Renal pelvis (tissue), 12 donors: ENCODE measurements at places on chromosomes 4 and X. TPM values are rescaled to one million over a fixed set of nuclear protein-coding genes. Genes with fewer than 3 reads are reported as not detected.

Gene SLC9B1
- polyA plus RNA-seq: 3.5 TPM

Gene MAGEB10
- polyA plus RNA-seq: not detected

Gene OPHN1
- 12.5 TPM for polyA plus RNA-seq

Gene PNMA6A
- polyA plus RNA-seq: 16.5 TPM

Gene TMEM31
- 1.5 TPM for polyA plus RNA-seq

Gene CHRDL1
- polyA plus RNA-seq: 10.9 TPM

Gene ZDHHC15
- 5.7 TPM for polyA plus RNA-seq

Gene PPP1R2C
- polyA plus RNA-seq: not detected

Gene GAGE12H
- not detected for polyA plus RNA-seq

Gene MID2
- polyA plus RNA-seq: 10.9 TPM

Gene CENPE
- polyA plus RNA-seq: 11.6 TPM

Gene PRSS12
- polyA plus RNA-seq: 8.9 TPM

Gene FAT1
- polyA plus RNA-seq: 305 TPM

Gene RAB9B
- 2.5 TPM for polyA plus RNA-seq

Gene ESX1
- polyA plus RNA-seq: not detected

DNA sequence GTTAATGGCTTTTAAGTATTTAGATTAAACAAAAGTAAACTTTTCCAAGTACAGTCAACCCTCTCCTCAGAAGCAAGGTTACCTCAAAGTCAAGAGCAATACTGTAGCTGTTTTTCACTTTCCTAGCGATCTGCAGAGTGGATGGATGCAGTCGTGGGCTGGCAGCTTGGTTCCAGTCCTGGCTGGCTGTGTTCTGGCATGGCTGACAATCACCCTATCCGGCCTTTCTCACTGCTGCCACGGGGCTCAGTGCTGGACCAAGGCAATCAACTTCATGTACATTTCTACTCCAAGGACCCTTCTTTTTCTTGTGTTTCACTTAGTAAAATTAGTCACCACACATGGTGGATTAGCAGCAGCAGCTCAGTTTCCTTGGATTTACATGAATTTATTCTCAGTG lies 208.3 kb downstream of the GABRB1 start:
- no peak for DNase-seq

DNA sequence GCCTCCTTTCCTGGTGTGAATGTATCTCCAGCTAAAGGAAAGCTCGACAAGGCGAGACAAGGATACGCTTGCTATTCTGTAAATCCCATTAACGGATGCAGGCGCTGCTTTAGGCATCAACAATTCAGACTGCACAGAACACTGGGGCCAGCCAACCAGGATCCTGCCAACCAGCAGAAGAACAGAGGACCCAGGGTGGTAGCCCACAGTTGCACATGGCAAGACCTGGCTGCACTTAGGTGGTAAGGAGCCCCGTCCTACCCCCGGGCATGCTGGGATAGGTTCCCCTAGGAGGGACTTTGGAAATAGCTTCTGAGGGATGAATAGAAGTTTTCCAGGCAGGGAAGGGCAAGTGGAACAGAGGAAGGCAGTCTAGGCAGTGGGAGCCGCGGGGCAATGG lies 20.7 kb downstream of the PSAPL1 start:
- no peak for DNase-seq

GRCh38 chr4:139902321-139903320 lies 237.0 kb downstream of the MGST2 start:
- DNase-seq: no peak

DNA sequence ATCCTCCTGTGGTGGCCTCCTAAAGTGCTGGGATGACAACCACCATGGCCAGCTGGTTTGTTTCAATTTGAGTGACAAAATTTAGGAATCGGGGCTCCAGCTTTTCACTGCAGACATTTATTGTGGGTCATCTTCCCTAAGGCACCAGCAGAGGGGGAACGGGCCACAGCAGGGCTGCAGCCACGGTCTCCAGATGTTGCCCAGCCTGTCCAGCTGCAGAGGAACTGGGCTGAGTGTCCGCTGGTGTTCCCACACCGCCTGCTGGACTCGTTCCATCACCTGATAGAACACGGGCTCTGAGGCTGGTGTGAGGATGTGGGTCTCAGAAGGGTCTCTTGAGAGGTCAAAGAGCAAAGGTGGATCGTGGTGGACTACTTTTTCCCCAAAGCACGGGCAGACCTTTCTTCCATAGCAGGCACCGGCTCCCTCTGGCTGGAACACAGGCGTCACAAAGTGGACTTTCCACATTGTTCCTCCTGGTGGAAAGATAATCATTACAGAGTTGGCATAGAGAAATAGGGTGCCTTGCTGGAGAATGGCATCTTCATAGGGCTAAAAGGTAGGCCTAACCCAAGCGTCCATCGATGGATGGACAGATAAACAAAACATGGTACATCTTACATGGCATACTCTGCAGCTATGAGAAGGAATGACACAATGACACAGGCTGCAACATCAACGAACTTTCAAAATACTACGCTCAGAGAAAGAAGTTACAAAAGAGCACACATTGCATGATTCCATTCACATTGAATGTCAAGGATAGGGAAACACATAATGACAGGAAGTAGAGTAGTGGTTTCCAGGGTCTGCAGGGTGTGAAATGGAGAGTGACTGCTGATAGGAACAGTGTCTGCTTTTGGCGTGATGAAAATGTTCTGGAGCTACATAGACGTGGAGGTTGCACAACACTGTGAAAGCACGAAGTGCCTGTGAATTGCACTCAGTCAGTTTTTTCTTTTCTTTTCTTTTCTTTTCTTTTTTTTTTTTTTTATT lies 5.9 kb upstream of the ARSD start:
- no peak for DNase-seq

DNA sequence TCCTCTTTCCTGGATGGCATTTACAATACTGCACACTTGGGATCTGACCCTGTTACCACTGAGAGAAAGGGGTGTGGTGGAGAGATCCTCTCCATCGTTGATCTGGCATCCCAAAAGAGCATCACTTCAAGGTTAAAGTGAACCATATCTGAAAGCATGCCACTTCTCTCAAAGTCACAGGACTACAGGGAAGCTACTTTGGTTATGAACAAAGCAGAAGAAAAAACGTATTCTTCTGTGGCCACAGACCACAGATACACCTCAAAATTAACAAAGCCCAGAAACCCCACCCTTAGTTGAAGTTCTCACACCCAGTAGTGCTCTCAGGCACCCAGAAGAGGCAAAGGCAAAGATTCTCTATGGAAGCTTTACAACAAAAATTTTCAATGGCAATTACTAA lies 108.3 kb downstream of the JADE1 start:
- no peak for DNase-seq

GRCh38 chrX:95956745-95957144 lies 727.9 kb upstream of the DIAPH2 start:
- DNase-seq: no peak

- DNase-seq: no peak
Observed at GRCh38 chr4:148052448-148052847, 320.6 kb downstream of the ARHGAP10 start.

DNA sequence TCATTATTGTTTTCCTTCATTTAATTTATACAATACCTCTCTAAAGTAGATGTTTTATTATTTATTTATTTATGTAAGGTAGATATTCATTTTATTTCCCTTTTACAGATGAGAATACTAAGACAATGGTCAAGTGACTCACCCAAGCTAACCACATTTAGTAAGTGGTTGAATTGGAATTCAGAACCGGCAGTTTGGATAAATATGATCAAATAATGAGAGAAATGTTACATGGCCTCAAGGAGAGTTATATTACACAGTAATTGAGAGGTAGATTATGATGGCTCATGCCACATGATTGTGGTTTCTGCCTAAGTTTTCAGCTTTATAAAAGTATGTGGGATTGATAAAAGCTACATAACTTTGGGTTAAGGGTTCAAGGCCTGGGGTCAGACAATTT lies 239.4 kb upstream of the BOD1L1 start:
- DNase-seq: no peak

DNA sequence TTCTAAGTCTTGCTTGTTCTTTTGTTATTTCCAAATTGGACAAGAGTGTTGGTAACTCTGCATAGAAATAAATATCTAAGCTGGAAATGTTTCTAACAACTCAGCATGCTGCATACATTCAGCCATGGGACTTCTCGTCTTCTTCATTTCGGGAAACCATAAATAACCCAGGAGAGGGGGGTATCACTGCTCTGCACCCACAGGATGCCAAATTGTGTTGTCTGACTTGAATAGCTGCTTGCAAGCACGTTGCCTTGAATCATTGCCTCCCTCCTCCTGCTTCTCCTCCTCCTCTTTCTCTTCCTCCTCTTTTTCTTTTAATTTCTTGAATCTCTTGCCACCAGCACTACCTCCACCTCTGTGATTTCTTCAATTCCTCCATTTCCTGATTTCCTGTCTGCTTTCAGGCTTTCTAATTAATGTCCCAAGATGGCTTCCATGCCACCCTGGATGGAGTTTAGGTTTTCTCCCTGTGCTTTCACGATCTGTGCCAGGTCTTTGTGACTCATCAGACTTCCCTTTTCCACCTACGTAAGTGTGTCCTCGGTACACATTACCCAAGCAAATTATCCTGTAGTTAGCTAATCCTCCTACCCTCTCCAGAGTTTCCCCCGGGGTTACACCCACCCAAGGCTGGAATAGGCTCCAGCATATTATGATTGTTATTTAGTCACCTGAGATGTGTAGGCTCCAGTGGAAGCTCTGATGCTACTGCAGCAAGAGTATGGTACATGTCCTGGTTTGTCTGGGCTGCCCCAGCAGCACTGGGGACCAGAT lies 122.6 kb upstream of the VCX3B start:
- DNase-seq: no peak

GRCh38 chrX:56726605-56727004 lies 2.4 kb upstream of the NBDY start:
- peak; percentile 35 for DNase-seq

GRCh38 chrX:69489625-69490024 lies 14.5 kb upstream of the NALF2 start:
- DNase-seq: no peak

GRCh38 chrX:44698357-44698756 lies 145.5 kb upstream of the DUSP21 start:
- no peak for DNase-seq

- DNase-seq: peak; percentile 54
Observed at GRCh38 chr4:125750828-125751466, 436.2 kb downstream of the FAT4 start.

DNA sequence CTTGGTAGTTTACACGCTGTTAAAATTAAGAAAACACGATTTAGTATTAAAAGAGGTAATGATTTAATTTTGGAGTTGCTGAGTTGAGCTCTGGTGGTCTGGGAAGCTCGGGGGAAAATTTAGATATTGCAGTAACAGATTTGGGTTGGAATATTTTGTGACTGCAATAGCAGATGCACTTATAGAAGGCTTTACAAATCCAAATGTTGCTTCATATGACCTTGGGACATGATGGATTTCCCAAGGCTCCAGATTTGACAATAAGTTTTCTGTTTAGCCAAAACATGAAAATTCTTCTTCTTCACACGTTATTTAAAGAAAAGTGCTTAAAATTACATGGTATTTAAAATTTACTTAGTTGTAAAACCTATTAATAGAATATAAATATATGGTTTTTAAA lies 302.0 kb downstream of the SPRY1 start:
- no peak for DNase-seq

GRCh38 chr4:123545667-123546572 lies 149.3 kb downstream of the SPRY1 start:
- DNase-seq: peak; percentile 64

- DNase-seq: no peak
Observed at GRCh38 chr4:73871511-73872310, 2.5 kb downstream of the CXCL1 start.

DNA sequence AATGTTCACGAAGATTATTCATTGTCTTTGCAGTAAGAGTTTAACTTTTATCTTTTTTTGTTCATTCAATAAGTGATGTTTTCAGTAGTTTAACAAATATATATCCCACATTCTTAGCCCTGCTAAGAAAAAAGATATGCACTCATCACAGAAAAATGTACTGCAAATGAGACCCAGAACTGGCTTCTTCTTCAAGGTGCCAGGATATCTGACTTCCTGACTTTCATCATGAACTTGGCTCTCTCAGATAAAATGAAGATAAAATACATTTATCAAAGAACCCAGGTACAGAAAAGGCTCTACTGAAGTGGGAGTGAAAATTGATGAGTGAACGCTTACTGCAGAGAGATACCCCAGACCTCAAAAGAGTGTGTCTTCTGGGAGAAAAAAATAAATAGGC lies 177.8 kb upstream of the DKK2 start:
- no peak for DNase-seq

- DNase-seq: no peak
Observed at GRCh38 chrX:54166915-54167314, 16.1 kb downstream of the FAM120C start.

DNA sequence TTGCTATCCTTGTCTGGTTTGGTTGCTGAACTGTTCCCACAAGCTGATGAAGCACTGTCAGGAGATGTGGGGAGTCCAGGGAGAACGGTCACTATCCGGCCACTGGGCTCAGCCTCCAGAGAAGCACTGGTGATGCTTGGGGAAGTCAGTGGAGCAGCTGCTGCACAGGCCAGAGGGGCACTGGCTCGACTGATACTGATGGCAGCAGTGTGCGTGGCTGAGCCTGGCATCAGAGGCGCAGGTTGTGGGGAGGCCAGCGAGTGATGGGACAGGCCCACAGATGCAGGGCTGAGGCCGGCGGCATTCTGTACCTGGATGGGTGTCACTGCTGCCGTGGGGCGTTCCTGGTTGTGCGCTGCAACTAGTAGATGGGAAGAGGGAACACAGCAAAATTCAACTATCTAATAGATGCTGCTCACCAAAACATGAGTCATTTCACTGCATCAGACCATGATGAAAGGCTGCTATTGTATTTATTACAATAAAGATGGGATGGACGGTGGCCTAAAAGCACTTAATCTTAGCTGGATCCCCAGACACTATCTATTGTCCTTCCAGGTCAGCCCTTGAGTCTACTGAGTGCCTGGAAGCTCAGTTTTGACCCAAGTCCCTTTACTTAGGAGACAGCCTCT lies 106.3 kb upstream of the CBR4 start:
- DNase-seq: no peak

DNA sequence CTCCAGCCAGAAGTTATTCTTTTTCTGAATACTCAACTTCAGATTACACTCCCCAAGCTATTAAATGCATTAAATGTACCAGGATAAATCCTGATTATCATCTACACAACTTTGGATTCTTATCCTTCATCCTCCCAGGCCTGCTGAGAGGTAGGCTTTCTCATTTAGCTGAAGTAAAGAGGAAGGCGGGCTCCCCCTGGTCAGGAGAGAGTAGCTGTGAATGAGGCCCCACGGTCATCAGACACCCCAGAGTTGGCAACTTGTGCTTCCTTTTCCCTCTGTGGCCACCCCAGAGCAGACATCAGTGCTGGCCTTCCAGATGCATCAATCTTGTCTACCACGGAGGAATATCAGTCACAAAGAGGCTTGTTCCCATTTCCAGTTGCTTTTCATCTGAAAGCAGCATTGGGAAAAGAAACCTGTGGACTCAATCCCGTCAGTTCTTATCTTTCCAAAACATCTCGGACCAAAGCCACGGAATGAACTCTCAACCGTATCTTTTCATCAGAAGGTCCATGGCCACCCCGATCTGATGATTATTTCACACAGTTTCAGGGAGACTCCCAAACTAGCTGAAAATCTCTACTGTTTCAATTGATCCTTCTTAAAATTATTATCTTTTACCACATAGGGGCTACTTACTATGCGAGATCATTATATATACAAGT lies 79.2 kb downstream of the FBXO8 start:
- DNase-seq: no peak

- DNase-seq: no peak
Observed at GRCh38 chr4:141020801-141021261, 112.4 kb downstream of the RNF150 start.

- DNase-seq: no peak
Observed at GRCh38 chrX:137432609-137433008, 133.3 kb upstream of the ZIC3 start.
